NCI-H774 (cell line): ENCODE measurements at places on chromosomes 1 and 21.

GRCh38 chr21:45109831-45110492, 35.6 kb downstream of the ADARB1 start:
- DNase-seq: no peak

DNA sequence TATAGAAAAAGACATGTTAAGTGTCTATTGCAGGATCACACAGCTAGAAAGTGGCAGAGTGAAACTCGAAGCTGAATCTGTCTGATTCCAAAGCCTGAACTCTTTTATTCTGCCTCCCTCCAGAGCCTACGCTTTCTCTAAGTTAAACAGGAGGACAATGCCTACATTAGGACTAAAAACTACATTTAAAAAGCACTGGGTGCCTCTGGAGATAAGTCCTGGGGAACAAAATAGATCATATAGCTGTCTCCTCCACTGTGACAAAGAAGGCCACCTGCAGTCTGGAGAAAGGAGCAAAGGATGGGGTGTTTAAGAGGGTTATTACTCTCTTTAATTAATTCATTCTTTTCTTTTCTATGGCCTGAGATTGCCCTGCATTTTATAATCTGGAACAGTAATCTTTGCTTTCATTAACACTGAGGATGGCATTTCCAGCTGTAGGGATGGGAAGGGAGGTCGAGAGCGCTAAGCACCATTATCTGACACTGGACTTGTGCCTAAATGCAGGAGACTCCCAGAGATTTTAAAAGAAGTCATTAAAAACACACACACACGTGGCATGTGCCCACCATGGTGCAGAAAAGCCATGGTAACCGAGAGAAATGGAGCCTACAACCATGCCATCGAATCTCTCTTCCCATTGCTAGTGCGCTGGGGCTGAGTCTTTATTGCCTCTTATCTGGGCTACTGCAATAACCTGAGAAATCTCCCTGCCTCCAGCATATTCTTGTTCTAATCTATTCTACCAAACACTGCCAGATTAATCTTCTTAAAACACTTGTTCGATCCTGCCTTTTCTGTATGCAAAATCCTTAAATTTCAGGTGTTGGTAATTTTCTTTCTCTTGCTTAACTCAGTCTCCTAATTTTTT, 92.2 kb downstream of the PLXNA2 start:
- no peak for DNase-seq

GRCh38 chr1:231668826-231669225, 42.2 kb downstream of the DISC1 start:
- DNase-seq: no peak

DNA sequence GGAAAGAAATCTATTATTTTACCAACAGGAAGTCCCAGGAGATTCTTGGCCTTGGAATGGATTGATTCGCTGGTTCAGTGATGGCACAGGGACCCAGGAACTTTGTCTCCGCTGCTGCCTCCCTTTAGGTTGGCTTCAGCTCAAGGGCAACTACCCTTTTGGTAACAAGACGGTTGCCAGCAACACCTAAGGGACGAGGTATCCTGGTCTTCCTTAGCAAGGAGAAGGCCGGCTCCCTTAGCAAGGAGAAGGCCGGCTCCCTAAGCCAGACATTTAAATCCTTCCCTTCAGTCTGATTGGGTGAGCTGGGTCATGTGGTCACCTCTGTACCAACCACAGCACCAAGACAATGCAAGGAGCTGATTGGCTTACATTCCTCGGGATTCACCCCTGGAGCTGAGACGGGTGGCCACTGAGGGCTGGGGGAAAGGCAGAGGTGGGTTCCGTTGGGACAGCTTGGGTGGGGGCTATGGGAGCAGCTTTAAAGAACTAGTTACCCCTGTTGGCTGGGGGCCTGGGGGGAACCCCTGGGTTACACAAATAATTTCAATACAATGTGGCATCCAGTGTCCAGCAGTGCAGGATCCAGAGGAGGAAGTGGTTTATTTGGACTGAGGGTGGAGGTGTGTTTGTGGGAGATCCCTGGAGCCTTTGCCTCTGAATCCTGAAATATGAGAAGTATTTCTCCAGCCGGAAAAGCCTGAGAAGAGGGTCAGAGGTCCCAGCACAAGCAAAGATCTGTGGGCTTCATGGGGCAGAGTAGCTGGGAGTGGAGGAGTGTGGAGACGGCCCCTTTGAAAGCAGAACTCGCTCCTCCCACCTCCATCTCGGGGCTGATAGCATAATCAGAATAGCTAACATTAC, 20.7 kb upstream of the CLIC4 start:
- DNase-seq: peak; percentile 40

DNA sequence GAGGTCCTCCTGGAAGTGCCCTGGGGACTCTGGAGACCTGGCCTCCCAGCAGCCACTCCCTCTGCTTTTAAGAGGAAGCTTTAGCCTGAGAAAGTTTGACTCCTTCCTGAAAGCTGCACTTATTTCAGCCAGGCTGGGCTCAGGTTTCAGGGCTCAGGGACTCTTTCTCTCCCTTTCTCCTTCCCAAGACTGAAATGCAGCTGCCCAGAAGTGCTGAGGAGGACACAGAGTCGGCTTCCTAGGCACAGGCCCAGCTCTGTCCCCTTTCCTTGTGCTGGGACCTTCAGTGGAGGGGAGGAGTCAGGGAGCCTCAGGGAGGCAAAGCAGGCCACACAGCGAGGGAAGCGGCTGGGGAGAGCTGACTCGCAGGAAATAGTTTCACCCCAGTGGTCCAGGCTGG, 137.3 kb downstream of the NAV1 start:
- no peak for DNase-seq
